A549 (cell line): ENCODE measurements at places on chromosomes 5 and 9. TPM values are rescaled to one million over a fixed set of nuclear protein-coding genes. Genes with fewer than 3 reads are reported as not detected.

GRCh38 chr5:68067976-68068603 is 147.5 kb upstream of the PIK3R1 start:
- DNase-seq = no peak

DNA sequence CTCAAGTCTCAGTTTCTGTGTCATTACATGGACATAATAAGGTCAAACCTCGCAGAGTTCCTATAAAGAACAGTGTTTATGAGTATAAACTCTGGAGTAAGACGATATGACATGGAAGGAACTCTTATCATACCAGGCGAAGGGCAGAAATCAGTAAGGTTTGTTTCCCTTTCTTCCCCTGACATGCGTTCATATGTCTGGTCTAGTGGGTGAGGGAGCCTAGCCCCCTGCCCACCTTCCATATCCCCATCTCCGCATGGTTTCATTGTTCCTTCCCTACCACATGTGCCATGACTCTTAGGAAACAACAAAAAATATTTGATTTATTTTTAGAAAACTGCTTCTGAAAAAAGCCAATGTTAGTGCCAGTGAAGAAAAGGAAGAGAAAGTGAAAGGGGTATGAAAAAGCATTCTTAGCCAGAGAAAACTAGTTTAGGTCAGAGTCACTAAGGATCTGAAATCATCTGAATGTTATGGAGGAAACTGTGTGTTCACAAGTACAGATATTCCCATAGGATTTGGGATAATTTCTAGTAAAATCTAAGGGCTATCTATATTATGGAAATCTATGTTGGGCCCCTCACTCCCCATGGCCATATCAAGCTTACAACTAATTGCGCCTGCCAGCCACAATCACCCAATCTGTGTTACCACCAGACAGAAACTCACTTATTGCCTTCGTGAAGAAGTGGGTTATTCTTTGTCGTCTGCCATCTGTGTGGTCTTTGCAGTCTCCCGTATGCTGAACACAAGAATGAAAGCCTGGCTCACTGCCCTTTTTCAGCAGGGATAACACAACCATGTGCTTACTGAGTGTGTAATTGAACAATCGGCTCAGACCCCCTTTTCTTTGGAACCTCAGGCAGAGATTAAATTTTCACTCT is 19.9 kb upstream of the HMHB1 start:
- no peak for DNase-seq

GRCh38 chr9:69519470-69520240 is 152.5 kb downstream of the APBA1 start:
- DNase-seq = no peak

Gene NRG2
- 0.74 to 1.0 TPM (median 1.00 TPM) in 3 replicates for polyA plus RNA-seq

- DNase-seq = no peak
These were observed 2.5 kb downstream of the CAST start for GRCh38 chr5:96664669-96665068.

- DNase-seq = peak; percentile 37
These were observed 10.8 kb upstream of the MGAT1 start for GRCh38 chr5:180813420-180813819.

Gene CDKN2B
- not detected in 3 replicates for polyA plus RNA-seq

DNA sequence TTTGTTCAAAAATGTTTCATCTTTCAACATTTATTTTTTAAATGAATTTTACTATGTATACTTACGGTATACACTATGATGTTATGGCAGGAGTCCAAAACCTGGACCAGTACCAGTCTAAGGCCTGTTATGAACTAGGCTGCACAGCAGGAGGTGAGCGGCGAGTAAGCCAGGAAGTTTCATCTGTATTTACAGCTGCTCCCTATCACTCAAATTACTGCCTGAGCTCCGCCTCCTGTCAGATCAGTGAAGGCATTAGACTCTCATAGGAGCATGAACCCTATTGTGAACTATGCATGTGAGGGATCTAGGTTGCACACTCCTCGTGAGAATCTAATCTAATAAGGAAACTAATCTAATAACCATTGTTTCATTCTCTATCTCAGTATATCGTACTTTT is 715.5 kb upstream of the PTPRD start:
- DNase-seq = no peak

GRCh38 chr5:4361753-4362152 is 766.1 kb downstream of the IRX1 start:
- DNase-seq = no peak

DNA sequence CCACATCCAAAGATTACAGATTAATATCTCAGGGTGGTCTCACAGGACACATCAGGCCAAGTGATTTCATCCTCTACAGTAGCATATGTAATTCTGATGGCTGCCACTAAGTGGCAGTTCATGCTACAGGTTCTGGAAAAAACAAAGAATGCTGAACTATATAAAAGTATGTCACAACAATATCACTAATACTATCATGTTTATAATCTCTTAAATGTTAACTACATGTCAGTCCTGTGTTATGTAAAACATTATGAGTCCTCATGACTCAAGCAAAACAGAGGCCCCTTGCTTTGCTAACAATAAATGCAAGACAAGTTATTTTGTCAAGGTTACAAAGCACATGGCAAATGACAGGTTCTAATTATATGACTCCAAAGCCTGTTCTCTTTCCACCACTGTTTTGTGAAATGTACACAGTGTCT is 233.2 kb downstream of the FBXL17 start:
- DNase-seq = peak; percentile 24

DNA sequence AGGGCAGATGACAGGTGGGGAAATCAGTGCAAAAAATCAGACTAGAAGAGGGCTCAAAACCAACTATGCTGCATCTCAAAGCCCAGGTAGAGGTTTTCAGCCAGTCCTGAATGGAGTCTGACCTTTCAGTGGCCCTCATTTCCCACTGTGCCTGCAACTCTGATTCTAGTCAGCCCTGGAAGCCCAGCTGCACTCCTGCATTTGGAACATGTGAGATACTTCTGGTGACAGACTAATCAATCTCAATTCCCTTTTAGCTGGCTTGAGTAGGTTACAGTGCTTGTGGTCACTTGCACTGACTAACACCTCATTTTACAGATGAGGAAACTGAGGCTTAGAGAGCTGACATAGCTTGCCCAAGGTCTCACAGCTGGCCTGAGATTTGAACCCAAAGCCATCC is 7.9 kb upstream of the ACSL6 start:
- DNase-seq = no peak

Gene PRXL2C
- polyA plus RNA-seq = 7.6 to 7.9 TPM (median 7.7 TPM) in 3 replicates

- no peak for DNase-seq
These were observed 304.1 kb downstream of the DEPDC1B start for GRCh38 chr5:60395712-60396329.

DNA sequence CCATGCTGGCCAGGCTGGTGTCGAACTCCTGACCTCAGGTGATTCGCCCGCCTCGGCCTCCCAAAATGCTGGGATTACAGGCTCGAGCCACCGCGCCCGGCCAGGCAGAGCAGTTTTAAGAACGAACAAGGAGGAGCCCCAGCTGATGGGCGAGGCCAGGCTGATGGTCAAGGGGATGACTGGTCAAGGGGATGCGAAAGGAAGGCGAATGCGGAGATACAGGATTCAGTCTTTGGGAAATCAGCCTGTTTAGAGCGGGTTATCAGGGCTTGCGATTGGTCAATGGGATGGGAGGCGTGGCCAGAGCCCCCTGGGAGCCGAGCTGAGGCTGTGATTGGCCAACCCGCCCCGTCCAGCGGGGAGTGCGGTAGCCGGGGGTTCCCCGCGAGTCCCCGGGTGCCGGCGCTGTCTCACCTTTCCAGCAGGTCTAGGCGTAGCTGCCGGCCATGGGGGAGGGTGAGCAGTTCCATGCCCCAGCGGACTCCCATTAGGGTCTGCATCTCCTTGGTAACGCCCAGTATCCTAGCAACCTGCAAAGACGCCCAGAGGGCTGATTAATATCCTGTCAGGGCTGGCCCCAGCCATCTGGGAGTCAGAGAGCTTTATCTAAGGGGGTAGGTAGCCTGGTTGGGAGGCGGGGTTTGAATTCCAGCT is 7.5 kb upstream of the TOR2A start:
- DNase-seq = peak; percentile 88
